Stimulated activated CD4-positive, alpha-beta T cell treated with anti-CD3 and anti-CD28 coated beads, Interleukin-15, amount 100 ng/mL, for 1 hour (primary cell): ENCODE measurements at places on chromosomes 2 and 18.

GRCh38 chr2:122831649-122832048 lies 1076.2 kb downstream of the TSN start:
- no peak for DNase-seq

GRCh38 chr2:46248171-46248570 lies 49.0 kb upstream of the EPAS1 start:
- no peak for DNase-seq

- no peak for DNase-seq
These were observed 296.9 kb upstream of the CYRIA start for GRCh38 chr2:16962505-16962904.

DNA sequence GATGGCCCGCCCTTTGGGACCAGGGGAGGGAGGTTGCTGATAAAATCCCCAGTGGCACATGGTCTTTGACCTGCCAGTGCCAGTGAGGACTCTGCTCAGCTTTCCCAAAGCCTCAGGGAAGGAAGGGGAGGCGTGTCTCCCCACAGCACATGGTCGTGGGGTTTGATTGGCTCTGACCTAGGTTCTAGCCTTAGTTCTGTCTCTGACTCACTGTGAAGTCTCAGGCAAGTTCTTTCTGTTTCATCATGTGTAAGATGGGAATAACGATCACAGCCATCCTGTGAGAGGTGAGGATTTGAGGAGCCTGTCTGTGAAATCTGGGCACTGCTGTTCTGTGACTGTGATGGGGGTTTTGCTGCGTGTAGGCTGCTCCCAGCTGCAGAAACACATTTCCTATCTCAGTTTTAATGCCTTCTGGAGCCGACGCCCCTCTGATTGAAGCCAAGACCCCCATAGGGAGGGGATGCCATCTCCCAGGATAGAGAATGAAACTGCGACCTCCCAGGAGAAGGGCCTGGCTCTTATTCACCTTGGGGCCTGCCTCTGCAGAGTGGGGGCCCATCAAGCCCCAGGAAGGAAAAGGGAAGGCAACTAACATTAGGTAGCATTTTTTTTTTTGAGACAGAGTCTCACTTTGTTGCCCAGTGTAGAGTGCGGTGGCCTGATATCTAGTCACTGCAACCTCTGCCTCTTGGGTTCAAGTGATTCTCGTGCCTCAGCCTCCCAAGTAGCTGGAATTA lies 84.0 kb downstream of the DDX1 start:
- no peak for DNase-seq

DNA sequence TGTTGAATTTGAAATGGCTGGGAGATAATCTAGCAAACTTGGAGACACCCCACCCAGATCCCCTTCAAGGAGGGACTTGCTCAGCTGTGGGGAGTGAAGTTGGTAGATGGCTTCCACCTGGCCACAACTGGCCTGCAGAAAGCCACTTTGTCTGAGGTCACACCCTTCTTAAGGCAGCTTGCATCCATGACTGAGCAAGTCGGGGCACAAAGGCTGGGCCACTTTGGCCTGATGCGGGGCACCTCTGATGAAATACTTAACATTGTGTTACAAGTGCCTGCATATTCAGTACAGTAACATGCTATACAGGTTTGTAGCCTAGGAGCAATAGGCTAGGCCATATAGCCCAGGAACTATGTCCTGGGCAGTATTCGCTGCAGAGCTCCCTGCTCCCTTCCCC lies 13.4 kb upstream of the RPL37A start:
- no peak for DNase-seq

GRCh38 chr2:126843081-126843480 lies 55.6 kb upstream of the TEX51 start:
- DNase-seq = no peak

DNA sequence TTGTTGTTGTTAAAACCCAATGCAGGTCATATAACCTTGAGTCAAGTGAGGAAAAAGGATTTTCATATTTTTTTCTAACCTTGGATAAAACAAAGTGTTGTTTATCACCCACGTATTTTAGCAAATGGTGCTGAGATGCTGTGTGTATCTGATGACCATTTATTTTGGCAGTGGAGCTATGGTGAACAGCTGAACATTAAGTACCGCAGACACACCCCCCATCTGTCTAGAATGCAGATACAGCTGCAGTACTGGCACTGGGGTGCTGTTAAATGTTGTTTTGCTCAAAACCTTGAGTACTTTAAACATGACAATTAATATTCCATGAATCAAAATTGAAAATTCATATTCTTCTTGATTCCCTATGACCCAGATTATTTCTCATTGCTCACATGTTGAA lies 773.3 kb upstream of the SLC39A10 start:
- no peak for DNase-seq

DNA sequence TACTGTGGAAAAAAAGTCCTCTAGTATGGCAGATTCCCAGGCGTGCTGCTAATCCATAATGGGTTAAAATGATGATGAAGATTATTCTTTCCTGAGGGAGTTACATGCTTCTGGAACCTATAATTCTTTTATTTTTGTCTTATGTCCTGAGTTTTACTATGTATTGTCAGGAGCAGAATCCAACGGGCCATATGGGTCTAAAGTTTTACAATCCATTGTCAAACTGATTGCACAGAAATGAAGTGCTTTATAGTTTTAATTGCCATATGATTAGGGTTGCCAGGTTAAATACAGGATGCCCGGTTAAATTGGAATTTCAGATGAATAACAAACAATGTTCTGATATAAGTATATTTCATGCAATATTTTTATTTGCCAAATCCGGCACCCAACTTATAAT lies 100.9 kb upstream of the MAP3K20 start:
- DNase-seq = no peak

GRCh38 chr2:158204741-158205165 lies 103.1 kb downstream of the UPP2 start:
- no peak for DNase-seq

- DNase-seq = no peak
These were observed 21.2 kb downstream of the MRPL33 start for GRCh38 chr2:27792759-27793158.

DNA sequence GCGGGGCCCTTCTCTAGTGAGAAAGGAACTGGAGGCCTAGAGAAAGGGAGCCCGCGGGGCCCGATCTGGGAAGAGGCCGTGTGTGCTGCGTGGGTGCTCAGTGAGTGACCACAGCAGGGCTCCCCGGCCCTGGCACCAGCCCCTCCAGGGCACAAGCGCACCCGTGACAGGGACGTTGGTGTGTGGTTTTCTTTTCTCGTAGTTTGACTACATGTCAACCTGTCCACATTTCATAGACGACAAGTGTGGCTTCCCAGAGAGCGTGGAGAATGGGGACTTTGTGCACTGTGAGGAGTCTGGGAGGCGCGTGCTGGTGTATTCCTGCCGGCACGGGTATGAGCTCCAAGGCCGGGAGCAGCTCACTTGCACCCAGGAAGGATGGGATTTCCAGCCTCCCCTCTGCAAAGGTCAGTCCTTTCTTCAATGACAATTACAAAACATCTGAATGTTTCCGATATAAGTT lies 83.1 kb downstream of the TPO start:
- DNase-seq = no peak

- DNase-seq = no peak
These were observed 5.3 kb downstream of the KLF11 start for GRCh38 chr2:10048501-10049171.

GRCh38 chr18:49013291-49013691 lies 62.5 kb upstream of the SMAD7 start:
- DNase-seq = no peak

GRCh38 chr2:163664610-163665009 lies 71.2 kb downstream of the FIGN start:
- no peak for DNase-seq

GRCh38 chr2:162369551-162369950 lies 25.6 kb downstream of the GCA start:
- no peak for DNase-seq

- DNase-seq = peak; percentile 44
These were observed at the start of gene STAT4 for GRCh38 chr2:191150600-191151330. Gene STAT4, minus strand, starts transcription at chr2:191150994. Its CDS starts 2,791 bp downstream, at chr2:191148203.

DNA sequence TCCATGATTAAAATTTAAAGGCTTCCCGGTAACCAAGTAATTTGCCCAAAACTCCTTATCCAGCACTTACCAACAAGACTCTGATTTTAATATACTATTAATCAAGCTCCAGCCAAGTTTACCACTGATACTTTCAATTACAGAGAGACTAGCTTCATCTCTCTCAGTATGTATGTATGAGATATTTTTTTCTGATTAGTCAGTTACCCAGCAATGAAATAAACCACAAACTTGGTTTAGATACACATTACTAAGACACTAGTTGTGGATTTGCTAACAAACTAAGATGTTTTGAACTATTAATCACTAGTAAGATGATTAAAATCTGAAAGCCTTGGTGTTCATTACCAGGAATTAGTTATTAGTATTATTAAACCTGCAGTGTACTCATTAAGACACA lies 1272.2 kb upstream of the ACVR2A start:
- DNase-seq = no peak

GRCh38 chr2:205850611-205851010 lies 168.3 kb downstream of the NRP2 start:
- no peak for DNase-seq

- no peak for DNase-seq
These were observed 46.0 kb downstream of the CYP27C1 start for GRCh38 chr2:127174136-127174535.

DNA sequence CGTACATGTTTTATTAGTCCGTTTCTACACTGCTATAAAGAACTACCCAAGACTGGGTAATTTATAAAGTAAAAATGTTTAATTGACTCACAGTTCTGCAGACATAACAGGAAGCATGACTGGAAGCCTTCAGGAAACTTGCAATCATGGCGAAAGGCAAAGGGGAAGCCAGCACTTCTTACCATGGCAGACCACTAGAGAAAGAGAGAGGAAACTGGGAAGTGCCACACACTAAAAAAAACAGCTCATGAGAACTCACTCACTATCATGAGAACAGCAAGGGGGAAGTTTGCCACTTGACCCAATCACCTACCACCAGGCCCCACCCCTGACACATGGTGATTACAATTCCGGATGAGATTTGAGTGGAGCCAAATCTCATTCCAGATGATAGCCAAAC lies 466.2 kb downstream of the IRS1 start:
- DNase-seq = no peak

DNA sequence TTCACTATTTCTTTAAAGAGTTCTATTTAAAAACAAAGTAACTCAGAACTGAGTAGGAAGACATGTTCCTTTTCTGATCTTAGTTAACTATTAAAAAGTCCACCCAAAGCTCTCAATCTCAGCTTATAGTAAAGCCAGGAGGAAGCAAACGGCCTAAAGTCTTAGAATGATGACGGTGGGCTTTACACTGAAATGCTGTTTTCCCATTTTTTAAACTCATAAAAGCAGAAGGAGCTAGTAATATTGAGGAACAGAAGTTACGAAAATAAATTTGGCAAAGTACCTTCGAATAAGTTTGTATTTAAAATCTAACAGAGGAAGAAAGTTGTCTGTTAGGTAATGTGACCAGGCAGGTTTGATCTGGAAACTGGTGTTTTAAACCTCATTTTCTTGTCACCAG lies 111.1 kb downstream of the ZNF532 start:
- DNase-seq = no peak

DNA sequence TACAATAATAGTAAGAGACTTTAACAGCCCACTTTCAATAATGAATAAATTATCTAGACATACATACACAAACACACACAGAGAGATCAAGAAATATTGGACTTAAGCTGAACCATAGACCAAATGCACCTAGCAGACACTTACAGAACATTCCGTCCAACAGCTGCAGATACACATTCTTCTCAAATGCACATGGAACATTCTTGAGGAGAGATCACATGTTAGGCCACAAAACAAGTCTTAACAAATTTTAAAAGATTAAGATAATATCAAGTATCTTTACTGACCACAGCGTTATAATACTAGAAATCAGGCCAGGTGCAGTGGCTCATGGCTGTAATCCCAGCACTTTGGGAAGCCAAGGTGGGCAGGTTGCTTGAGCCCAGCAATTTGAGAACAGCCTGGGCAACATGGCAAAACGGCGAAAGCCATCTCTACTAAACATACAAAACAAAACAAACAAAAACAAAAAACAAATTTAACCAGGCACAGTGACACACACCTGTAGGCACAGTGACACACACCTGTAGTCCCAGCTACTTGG lies 7.4 kb downstream of the CERKL start:
- DNase-seq = no peak

DNA sequence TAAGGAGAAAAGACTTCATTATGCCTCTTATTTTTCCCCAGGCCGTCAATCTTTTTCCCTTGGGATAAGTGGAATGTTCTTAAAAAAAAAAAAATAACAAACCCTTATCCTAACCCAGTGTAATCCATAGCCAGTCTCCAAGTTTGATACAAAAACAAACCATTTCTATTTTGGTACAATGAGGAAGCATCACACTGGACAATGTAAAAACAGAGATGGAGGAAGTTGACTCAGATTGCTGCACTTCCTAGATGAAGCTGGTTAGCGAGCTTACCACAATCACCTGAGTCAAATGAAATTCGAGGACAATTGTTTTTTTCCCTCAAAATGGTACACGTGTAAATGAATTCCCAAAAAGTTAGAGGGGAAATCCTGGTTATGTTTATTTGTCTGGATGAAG lies 259.7 kb downstream of the TCF4 start:
- no peak for DNase-seq

DNA sequence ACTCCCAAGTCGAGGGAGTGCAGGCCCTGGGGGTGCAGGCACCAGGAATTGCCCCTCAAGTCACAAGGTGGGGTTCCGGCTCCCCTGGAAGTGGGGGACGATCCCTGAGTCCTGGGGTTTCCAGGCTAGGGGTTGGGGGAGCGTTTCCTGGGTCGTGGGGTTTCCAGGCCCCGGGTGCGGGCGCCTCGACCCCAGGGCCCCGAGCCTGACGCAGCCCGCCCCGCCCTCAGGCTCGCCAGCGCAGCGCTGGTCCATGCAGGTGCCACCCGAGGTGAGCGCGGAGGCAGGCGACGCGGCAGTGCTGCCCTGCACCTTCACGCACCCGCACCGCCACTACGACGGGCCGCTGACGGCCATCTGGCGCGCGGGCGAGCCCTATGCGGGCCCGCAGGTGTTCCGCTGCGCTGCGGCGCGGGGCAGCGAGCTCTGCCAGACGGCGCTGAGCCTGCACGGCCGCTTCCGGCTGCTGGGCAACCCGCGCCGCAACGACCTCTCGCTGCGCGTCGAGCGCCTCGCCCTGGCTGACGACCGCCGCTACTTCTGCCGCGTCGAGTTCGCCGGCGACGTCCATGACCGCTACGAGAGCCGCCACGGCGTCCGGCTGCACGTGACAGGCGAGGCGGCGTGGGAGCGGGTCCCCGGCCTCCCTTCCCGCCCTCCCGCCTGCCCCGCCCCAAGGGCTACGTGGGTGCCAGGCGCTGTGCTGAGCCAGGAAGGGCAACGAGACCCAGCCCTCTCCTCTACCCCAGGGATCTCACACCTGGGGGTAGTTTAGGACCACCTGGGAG lies 12.0 kb downstream of the SIGLEC15 start:
- peak; percentile 24 for DNase-seq

- DNase-seq = no peak
These were observed 81.8 kb downstream of the PTPN4 start for GRCh38 chr2:119841550-119841949.

- no peak for DNase-seq
These were observed 466.0 kb downstream of the NYAP2 start for GRCh38 chr2:225865468-225865867.

- no peak for DNase-seq
These were observed 222.7 kb downstream of the IKZF2 start for GRCh38 chr2:212928681-212929080.
